ENCODE measurements at places on chromosomes 3 and 15.

DNA sequence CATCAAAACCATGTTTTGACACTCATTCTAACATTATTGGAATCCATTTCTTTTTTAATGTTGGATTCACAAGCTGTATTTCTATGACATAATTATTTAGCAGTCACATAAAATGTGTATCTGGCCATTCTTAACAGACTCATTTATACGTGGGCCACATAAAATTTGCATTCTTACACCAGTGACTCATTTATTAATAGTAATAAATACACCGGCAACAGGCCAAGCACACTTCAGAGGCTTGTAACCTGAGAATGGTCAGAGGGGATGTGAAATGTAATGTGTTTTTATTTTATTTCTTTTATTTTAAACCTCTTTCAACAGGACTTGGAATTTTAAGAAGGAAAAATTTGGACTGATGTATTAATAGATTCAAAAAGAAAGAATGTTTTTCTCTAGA lies 384.9 kb upstream of the RARB start:
- no peak overlapping the region for H3K27ac ChIP-seq
- H3K4me1 ChIP-seq = peaks cover 43% of the 10 kb centered on the region
- no peak for DNase-seq
- no peaks in the 10 kb centered on the region for H3K36me3 ChIP-seq

GRCh38 chr3:31635545-31635944 lies 102.8 kb downstream of the STT3B start:
- peaks cover 25% of the 10 kb centered on the region for H3K36me3 ChIP-seq
- H3K27ac ChIP-seq = peak overlapping the region; percentile 16
- peaks cover 4% of the 10 kb centered on the region for H3K4me1 ChIP-seq
- no peaks in the 10 kb centered on the region for H3K27me3 ChIP-seq

DNA sequence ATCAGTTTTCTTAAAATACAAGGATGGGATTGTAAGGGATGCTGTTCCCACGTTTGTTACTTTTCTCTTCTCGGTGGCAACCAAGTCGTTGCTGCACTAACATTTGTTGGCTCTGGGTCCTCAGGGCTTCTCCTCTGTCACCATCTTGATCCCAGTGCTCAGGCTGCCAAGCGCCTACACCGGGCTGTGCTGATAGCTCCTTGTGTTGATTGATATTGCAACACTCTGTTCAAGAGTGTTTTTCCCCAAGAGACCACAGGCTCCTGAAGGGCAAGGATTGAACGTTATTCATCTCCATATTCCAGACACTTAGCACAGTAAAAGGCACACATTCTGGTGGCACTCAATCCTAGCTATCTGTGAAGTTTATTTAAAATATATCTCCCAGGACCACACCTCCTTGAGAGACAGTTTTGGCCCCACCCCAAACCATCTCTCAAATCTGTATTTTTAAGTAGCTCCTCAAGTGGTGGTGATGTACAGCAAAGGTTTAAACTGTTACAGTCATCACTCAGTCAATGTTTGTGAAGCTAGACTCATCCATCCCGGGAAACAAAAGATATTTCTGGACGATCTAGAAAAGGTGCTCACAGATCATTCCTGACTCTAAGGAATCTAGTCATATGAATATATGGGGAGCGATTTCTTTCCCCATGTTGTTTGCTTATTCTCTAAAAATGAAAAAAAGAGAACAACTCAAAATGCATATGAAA lies 38.5 kb upstream of the FOXP1 start:
- no peak for DNase-seq
- H3K4me3 ChIP-seq = no peak overlapping the region
- H3K27me3 ChIP-seq = no peaks in the 10 kb centered on the region
- H3K36me3 ChIP-seq = no peaks in the 10 kb centered on the region
- H3K4me1 ChIP-seq = no peaks in the 10 kb centered on the region

DNA sequence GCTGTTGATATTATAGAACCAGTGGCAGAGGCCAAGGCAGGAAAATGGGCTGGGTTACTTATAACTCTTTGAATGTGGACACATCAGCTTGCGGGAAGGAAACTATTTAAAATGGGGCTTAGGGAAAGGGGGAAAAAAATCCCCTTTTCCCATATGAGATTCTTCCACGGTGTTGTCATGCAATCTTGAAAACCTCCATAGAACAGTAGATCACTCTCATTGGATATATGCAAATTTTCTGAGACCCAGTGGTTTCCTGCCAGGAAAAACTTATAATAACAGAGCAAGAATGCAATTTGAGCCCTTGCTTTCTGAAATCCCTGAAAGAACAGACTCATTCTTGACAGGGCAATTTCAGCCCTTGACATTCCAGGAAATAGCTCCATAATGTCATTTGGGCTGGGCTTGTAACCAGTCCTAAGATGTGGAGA lies 31.1 kb downstream of the TMEM212 start:
- DNase-seq = no peak
- no peaks in the 10 kb centered on the region for H3K36me3 ChIP-seq
- no peaks in the 10 kb centered on the region for H3K27me3 ChIP-seq
- H3K27ac ChIP-seq = peak overlapping the region; percentile 64
- peak overlapping the region; percentile 42 for H3K4me3 ChIP-seq

- peaks cover 4% of the 10 kb centered on the region for H3K27me3 ChIP-seq
- H3K27ac ChIP-seq = peak overlapping the region; percentile 91
- DNase-seq = no peak
- H3K36me3 ChIP-seq = peaks cover 6% of the 10 kb centered on the region
Measured at GRCh38 chr15:68228971-68229385, 550 bp downstream of the CLN6 start.

- H3K4me1 ChIP-seq = no peaks in the 10 kb centered on the region
- no peak for DNase-seq
- H3K27ac ChIP-seq = no peak overlapping the region
- H3K4me3 ChIP-seq = no peak overlapping the region
Measured at GRCh38 chr3:111782447-111782782, 76.7 kb upstream of the PHLDB2 start.

- peaks cover 50% of the 10 kb centered on the region for H3K4me1 ChIP-seq
- DNase-seq = no peak
- no peaks in the 10 kb centered on the region for H3K27me3 ChIP-seq
- no peak overlapping the region for H3K27ac ChIP-seq
- H3K36me3 ChIP-seq = peaks cover 3% of the 10 kb centered on the region
- H3K4me3 ChIP-seq = no peak overlapping the region
Measured at GRCh38 chr3:71419369-71419768, 164.2 kb downstream of the FOXP1 start.

- H3K27me3 ChIP-seq = no peaks in the 10 kb centered on the region
- H3K4me1 ChIP-seq = no peaks in the 10 kb centered on the region
- peaks cover 13% of the 10 kb centered on the region for H3K36me3 ChIP-seq
- H3K4me3 ChIP-seq = no peak overlapping the region
- H3K27ac ChIP-seq = no peak overlapping the region
- DNase-seq = no peak
Measured at GRCh38 chr3:179421500-179421899, 29.8 kb downstream of the GNB4 start.

DNA sequence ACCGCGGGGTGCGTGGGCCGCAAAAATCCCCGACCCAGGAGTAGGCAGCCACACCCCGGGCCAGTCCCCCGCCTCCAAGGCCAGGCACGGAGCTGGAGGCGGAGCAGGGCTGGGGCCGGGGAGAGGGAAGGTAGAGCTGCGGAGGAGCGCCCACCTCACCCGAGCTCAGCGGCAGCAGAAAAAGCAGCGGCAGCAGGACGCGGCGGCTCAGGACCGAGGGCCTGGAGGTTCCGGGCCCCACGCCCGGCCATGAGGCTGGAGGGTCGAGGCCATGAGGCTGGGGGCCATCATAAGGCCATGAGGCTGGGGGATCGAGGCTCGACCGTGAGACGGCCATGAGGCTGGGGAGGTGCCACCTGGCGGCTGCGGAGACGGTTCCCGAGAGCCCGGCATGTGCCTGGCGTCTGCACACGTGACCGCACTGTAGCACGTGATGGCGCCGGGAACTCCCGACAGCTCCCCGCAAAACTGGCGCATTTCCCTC lies 32.9 kb upstream of the PRSS50 start:
- DNase-seq = no peak
- no peak overlapping the region for H3K27ac ChIP-seq
- no peak overlapping the region for H3K4me3 ChIP-seq
- no peaks in the 10 kb centered on the region for H3K27me3 ChIP-seq
- H3K4me1 ChIP-seq = no peaks in the 10 kb centered on the region

DNA sequence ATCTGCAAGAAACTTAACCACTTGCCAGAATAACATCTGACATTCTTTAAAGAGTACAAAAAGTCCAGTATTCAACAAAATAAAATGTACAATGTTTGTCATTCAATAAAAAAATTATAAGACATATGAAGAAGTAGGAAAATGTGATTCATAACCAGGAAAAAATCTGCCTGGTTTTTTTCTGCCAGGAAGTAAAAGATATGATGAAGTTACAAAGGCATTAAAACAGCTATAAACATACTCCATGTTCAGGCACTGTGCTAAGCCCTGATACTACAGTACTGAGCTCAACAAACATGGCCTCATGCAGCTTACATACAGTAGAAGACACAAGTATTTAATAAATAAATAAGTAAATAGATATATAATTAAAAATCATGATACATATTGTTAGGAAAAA lies 178.4 kb upstream of the STT3B start:
- no peaks in the 10 kb centered on the region for H3K4me1 ChIP-seq
- H3K27ac ChIP-seq = no peak overlapping the region
- no peak for DNase-seq
- H3K36me3 ChIP-seq = peaks cover 3% of the 10 kb centered on the region

DNA sequence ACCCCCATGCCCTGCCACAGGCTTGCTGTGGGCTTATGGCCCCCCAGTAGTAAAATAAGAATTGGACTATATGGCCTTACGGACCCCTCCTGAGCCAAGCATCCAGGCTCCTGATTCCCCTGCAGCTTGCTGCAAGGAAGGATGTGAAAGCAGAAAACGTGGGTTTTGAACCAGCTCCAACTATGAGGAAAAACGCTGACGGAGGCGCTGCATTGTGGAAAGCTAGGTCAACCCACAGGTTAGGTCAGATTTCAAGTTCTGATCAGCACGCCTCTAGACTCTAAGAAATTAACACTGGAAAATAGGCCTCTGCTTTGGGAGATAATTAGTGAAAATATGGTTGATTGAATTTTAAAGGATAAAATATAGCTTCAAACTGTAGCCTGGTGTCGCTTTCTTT lies 195.4 kb upstream of the HES1 start:
- H3K36me3 ChIP-seq = no peaks in the 10 kb centered on the region
- no peak overlapping the region for H3K4me3 ChIP-seq
- H3K27ac ChIP-seq = no peak overlapping the region
- no peak for DNase-seq

DNA sequence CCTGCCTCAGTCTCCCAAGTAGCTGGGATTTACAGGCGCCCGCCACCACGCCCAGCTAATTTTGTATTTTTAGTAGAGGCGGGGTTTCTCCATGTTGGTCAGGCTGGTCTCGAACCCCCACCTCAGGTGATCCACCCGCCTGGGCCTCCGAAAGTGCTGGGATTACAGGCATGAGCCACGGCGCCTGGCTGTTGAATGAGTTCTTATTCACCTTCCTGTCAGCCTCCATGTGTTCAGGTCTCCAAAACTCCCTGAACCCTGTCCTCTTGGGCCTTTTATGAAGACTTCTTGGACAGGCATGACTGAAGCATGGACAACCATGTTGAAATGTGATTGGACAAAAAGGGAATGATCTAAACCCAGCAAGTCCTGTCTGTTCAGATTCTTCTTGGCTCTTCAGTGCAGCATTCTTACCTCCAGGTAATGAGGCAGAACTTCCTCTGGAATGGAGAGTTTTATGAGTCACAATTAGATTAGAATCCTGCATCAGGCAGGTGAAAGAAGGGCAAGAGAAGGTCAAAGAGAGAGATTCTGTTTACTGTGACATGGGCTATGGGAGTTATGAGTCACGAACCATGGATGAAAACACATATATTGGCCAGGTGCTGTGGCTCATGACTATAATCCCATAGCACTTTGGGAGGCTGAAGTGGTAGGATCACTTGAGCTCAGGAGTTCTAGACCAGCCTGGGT lies 23.1 kb upstream of the EIF4A2 start:
- no peaks in the 10 kb centered on the region for H3K36me3 ChIP-seq
- H3K4me3 ChIP-seq = peak overlapping the region; percentile 66
- peak overlapping the region; percentile 94 for H3K27ac ChIP-seq
- DNase-seq = no peak
- H3K27me3 ChIP-seq = peaks cover 4% of the 10 kb centered on the region

DNA sequence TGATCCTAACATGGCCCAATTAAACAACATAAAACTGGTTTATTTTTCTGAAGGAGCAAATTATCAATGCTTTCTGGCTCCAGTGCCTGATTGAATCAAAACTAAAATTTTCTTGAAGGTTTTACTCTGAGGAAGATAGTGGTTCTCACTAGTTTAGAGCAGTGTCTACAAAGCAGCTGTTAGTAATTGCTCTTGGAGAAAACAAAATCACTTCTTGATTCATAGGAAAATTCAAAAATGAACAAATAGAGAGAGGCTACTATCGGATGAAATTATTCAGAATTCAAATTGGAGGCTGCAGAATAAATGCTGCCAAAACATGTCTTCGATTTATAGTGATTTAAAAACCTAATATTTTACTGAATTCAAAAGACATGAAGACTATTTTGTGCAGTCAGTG lies 15.1 kb upstream of the RIOX2 start:
- H3K4me3 ChIP-seq = no peak overlapping the region
- H3K27ac ChIP-seq = no peak overlapping the region
- DNase-seq = no peak
- H3K27me3 ChIP-seq = no peaks in the 10 kb centered on the region
- H3K36me3 ChIP-seq = no peaks in the 10 kb centered on the region

DNA sequence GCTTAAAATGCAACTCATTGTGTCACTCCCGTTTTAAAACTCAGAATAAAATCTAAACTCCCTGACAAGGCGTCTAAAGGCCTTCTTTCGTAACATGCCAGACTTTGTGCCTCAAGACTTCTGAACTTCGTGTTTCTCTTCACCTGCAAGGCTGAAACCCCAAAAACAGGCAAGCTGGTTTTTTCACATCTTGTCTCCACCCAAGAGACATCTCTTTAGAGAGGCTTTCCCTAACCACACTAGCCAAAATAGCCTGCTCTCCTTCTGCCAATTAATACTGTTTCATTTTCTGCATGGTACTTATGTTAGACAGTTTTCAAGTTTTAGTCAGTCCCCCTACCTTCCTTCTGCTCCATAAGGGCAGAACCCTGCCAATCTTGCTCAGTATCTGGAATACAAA lies 41.6 kb downstream of the RAF1 start:
- H3K27ac ChIP-seq = peak overlapping the region; percentile 2
- no peak overlapping the region for H3K4me3 ChIP-seq
- H3K36me3 ChIP-seq = peaks cover 7% of the 10 kb centered on the region
- DNase-seq = no peak

DNA sequence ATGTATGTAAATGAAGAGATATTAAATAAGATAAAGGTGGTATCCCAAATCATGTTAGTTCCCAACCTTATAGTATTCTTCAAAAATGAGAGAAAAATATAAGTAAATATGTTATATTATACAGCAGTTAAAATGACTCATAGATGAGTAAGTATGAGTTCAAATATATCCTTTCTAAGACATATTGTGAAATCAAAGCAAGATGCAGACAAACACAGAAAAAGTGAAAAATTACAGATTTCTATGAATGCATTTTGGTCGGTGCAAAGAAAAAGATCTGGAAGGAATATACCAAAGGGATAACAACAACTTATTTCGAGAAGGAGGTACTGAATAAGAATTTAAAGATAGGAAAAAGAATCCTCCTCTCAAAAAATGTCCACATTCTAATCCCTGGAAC lies 181.2 kb upstream of the TTC14 start:
- DNase-seq = no peak
- H3K4me3 ChIP-seq = no peak overlapping the region
- no peaks in the 10 kb centered on the region for H3K4me1 ChIP-seq
- no peaks in the 10 kb centered on the region for H3K36me3 ChIP-seq
- H3K27me3 ChIP-seq = no peaks in the 10 kb centered on the region
